ENCODE measurements at places on chromosomes 5 and 9.

GRCh38 chr5:5932824-5933223 lies 445.5 kb downstream of the MED10 start:
- DNase-seq: no peak

- DNase-seq: no peak
Measured at GRCh38 chr5:116524966-116525365, 49.7 kb downstream of the SEMA6A start.

DNA sequence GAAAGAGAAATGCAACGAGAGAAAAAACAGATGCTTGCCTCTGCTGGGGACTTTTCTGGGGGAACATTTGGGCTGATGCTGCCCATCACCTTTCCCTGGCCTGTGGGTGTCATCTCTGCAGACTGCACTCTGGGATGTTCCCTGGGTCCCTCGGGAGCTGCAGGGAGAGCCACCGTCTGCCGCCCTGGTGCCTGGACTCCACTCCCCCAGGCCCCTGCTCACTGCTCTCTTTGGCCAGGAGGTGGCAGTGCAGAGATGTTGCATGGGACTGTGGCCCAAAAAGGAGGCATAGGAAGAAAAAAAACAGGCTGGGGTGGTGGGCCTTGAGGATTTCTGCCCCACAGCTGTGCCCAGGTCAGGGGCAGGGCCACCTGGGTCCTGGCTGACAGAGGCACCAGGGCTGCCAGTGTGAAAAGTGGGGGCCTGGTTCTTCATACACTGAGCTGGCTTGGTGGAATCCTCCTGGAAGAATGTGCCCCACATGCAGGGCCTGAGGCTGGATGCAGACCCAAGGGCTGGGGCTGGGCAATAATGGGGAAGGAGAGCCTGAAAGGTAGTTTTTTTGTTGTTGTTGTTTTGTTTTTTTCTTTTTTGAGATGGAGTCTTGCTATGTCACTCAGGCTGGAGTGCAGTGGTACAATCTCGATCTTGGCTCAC lies 353.6 kb downstream of the SLIT3 start:
- no peak for DNase-seq

GRCh38 chr9:99026956-99027298 lies 78.0 kb upstream of the TGFBR1 start:
- no peak for DNase-seq

GRCh38 chr5:82597437-82597836 lies 319.3 kb upstream of the RPS23 start:
- no peak for DNase-seq

DNA sequence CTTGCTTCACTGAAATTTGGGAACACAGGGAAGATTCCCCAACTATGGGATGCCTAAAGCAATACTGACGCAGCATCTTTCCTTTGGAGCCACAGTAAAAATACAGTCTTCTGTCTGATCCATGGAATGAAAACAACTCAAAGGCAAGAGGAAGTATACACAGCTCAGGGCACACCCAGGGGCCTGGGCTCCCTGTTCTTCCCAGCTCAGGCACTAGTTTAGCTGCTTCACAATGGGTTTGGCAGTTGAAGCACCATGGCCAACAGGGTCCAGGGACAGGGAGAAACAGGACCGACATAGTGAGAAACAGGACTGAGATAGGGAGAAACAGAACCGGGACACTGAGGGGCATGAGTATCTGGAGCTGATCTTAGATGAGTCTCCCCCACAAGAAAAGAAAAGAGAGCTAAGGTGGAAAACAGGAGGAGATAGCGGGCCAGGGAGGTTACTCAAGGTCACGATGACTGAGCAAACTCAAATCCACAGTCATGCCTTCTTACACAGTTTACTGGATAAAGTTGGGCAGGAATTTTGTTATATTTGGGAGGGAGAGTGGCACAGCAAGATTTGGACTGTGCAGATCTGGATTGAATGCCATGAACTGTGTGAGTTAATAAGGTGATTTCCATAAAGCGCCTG lies 198.8 kb downstream of the SMARCA2 start:
- DNase-seq: no peak

- no peak for DNase-seq
Measured at GRCh38 chr9:87065981-87066380, 118.7 kb upstream of the GAS1 start.

GRCh38 chr9:98848450-98849149 lies 41.1 kb downstream of the GALNT12 start:
- DNase-seq: peak; percentile 93

GRCh38 chr5:154437281-154437965 lies 8.4 kb upstream of the SAP30L start:
- no peak for DNase-seq

DNA sequence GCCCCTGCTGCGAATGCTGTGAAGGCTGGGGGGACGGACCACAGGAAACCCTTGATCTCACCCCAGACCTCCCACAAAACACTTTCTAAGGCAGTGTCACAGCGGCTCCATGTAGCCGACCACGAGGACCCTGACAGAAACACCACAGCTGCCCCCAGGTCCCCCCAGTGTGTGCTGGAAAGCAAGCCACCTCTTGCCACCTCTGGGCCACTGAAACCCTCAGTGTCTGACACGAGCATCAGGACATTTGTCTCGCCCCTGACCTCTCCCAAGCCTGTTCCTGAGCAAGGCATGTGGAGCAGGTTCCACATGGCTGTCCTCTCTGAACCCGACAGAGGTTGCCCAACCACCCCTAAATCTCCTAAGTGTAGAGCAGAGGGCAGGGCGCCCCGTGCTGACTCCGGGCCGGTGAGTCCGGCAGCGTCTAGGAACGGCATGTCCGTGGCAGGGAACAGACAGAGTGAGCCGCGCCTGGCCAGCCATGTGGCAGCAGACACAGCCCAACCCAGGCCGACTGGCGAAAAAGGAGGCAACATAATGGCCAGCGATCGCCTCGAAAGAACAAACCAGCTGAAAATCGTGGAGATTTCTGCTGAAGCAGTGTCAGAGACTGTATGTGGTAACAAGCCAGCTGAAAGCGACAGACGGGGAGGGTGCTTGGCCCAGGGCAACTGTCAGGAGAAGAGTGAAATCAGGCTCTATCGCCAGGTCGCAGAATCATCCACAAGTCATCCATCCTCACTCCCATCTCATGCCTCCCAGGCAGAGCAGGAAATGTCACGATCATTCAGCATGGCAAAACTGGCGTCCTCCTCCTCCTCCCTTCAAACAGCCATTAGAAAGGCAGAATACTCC lies 84.7 kb downstream of the GOLPH3 start:
- no peak for DNase-seq

GRCh38 chr5:159894149-159894720 lies 22.0 kb upstream of the ADRA1B start:
- DNase-seq: no peak

GRCh38 chr9:104775574-104775936 lies 11.6 kb downstream of the NIPSNAP3B start:
- DNase-seq: no peak

GRCh38 chr9:99005651-99006050 lies 61.9 kb downstream of the COL15A1 start:
- DNase-seq: no peak

DNA sequence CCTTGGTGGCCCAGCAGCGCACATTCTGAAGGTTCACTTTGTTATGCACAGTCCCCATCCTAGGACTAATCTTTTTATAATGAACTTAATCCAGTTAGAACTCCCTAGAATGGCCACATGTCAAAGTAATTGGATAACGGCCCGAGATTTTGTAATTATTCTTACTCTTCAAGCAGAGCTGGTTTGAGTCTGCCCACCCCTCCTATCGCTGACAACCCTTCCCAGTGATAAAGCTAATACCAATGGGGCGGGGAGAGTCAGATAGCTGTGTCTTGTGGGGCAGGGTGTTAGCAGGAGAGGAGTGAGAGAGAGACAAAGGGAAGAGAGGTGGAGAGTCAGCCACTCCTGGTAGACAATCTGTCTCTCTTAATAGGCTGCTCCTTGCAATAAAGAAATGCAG lies 356.9 kb downstream of the SLIT3 start:
- DNase-seq: no peak

DNA sequence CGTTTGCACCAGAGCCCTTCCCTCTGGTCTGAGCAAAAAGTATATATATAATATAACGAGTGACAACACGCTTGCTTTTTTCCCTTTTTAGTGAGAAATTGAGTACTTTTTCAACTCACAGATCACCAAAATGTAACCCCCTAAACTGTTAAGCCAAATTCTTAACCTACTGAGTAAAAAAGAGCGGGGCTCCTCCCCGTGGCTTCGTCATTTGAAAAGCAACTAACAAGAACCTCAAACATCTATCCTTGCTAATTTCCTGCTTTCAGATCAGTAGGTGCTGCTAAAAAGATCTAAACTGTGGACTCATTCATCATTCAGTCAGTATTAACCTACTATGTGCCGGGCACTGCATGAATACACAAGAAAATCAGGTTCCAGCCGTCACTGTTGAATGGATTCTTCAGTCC lies 1.0 kb upstream of the PTBP3 start:
- DNase-seq: no peak

GRCh38 chr9:76651119-76651705 lies 113.0 kb upstream of the PCA3 start:
- no peak for DNase-seq

DNA sequence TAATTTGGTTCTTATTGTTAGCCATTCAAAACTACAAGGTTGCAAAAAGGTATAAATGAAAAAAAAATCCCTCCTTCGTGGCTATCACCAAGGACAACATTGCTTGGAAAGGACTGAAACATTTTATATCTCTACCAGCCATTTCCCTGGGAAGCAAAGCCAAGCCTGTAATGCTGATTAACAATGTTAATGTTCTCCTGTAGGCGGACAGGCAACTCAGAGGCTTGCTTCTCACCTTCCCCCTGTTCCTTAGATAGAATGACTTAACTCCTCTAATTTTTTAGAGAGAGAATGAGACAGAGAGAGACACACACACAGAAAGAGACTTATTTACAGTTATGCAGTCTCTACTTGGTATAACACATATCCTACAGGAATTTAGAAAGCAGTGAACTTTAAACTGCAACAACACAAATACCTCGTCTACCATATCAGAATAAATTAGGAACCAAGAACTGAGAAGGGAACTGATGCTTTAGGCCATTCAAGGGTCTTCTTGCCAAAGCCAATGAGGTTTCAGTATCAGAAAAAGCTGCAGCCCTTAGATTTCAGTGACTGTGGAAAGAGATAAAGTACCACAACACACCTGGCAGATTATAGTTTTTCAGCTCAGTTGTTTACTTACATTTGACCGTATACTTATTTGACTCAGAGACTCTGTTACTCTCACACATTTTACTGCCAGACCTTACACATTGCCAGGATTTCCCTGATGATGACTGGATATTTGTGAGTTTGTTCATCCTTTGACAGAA lies 20.9 kb upstream of the MAN2A1 start:
- no peak for DNase-seq

- no peak for DNase-seq
Measured at GRCh38 chr9:78032730-78033457, 1.3 kb upstream of the GNAQ start.

GRCh38 chr9:34321451-34321850 lies 7.6 kb downstream of the KIF24 start:
- DNase-seq: no peak

- DNase-seq: no peak
Measured at GRCh38 chr5:1329111-1329579, 15.8 kb downstream of the CLPTM1L start.

DNA sequence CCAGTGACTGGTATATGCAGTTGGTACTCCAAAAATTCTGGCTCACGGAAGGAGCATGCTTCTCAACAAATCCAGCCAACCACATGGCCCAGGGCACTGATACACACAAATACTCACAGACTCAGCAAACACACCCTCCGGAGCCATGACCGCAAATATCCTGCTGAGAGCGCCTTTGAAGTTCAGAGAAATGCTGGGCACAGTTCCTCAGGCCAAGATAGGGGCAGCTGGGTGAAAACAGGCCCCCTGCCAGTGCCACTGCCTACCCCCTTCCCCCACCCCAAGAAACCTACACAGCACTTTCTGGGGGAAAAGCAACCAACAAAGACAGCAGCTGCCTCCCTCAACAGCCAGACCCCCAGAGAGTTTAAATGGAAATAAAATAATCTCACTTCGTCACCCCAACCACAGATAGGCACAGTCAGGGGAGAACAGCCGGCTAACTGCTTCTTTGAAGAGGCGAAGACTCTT lies 120.0 kb downstream of the C5orf15 start:
- no peak for DNase-seq

DNA sequence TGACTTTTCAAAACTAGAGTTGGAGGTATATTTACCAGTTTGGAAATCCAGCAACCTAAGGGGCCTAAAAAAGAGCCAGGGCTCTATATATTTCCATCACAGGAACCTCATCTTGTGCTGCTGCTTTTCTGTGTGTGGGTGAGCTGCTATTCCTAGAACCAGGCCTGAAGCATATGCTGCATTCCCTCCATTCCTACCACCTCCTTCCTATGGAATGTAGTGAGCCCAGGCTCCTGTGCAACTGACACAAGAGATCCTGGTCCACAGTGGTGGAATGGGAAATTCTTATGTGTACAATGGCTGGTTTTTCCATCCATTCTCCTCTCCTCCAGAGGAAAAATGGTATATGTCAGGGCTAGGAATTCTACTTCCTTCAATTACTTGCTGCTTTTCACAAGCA lies 39.1 kb downstream of the SPEF2 start:
- no peak for DNase-seq

GRCh38 chr9:100601216-100601615 lies 23.3 kb downstream of the CAVIN4 start:
- DNase-seq: no peak

GRCh38 chr5:38831909-38832308 lies 13.9 kb upstream of the OSMR start:
- no peak for DNase-seq

DNA sequence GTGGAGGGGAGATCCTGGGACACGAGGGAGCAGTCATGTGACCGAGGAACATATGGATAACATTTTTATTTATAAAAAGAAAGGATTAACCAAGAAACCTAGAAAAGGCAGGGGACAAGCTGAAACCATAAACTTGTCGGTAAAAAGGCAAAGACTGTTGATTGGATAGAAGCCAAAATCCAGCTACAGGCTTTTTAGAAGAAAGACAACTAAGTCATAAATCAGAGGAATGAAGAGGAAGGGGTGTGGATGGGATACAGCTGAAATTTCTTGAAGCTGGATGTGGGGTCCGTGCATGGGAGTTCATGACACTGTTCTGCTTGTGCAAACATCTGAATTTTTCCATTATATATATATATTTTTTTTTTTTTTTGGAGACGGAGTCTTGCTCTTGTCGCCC lies 110.7 kb upstream of the PHYKPL start:
- DNase-seq: no peak

GRCh38 chr9:81560851-81561732 lies 128.3 kb downstream of the TLE1 start:
- no peak for DNase-seq

DNA sequence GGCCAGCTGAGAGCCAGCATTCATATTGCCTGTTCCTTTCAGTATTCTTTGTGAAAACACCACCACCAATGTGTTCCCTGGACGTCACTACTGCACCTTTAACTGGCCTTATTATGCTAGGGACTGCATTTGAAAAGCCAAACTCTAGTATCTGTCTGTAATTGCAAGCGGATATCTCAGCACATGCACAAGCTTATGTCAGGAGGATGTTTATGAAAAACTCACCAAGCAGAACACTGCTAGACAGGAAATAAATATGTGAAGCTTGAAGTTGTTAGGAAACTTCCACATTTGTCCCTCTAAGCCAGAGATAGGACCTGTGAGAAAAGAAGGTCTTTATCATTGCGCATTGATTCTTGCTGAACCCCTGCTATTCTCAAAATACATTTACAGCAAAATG lies 135.4 kb upstream of the CCDC152 start:
- DNase-seq: no peak

- DNase-seq: no peak
Measured at GRCh38 chr5:176533894-176534611, 3.1 kb downstream of the RNF44 start.

GRCh38 chr9:108662091-108662875 lies 193.5 kb downstream of the ACTL7B start:
- DNase-seq: no peak

- DNase-seq: no peak
Measured at GRCh38 chr5:29262339-29263123, 1931.0 kb upstream of the CDH6 start.

Data from kidney epithelial cell (primary cell).